ENCODE measurements at places on chromosomes 3 and 15. TPM values are rescaled to one million over a fixed set of nuclear protein-coding genes. Genes with fewer than 3 reads are reported as not detected.

GRCh38 chr15:70210076-70210475 lies 112.4 kb upstream of the TLE3 start:
- no peak overlapping the region for H3K4me3 ChIP-seq
- no peak overlapping the region for H3K27ac ChIP-seq
- H3K4me1 ChIP-seq: no peaks in the 10 kb centered on the region
- H3K27me3 ChIP-seq: no peaks in the 10 kb centered on the region
- no peak for DNase-seq

- no peak overlapping the region for H3K27ac ChIP-seq
- H3K27me3 ChIP-seq: no peaks in the 10 kb centered on the region
- H3K4me3 ChIP-seq: no peak overlapping the region
Observed at GRCh38 chr15:64621056-64621455, 154.3 kb downstream of the RBPMS2 start.

- H3K4me3 ChIP-seq: no peak overlapping the region
- no peaks in the 10 kb centered on the region for H3K4me1 ChIP-seq
- DNase-seq: no peak
Observed at GRCh38 chr3:152452318-152452717, 183.6 kb downstream of the MBNL1 start.

DNA sequence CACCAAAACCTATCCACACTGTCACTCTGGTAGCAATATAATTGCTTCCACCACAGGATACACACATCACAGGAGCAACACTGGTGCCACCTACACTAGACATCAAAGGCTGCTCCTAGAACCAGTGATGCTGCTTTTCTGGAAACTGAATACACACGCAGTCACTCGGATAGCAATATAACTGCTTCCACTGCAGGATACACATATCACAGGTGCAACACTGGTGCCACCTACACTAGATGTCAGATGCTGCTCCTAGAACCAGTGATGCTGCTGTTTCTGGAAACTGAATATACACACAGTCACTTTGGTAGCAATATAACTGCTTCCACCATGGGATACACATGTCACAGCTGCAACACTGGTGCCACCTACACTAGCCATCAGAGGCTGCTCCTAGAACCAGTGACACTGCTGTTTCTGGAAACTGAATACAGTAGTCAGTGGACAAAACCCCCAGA lies 6.9 kb upstream of the TNFSF10 start:
- no peaks in the 10 kb centered on the region for H3K36me3 ChIP-seq
- H3K4me3 ChIP-seq: no peak overlapping the region
- DNase-seq: no peak
- H3K27me3 ChIP-seq: no peaks in the 10 kb centered on the region
- no peak overlapping the region for H3K27ac ChIP-seq

DNA sequence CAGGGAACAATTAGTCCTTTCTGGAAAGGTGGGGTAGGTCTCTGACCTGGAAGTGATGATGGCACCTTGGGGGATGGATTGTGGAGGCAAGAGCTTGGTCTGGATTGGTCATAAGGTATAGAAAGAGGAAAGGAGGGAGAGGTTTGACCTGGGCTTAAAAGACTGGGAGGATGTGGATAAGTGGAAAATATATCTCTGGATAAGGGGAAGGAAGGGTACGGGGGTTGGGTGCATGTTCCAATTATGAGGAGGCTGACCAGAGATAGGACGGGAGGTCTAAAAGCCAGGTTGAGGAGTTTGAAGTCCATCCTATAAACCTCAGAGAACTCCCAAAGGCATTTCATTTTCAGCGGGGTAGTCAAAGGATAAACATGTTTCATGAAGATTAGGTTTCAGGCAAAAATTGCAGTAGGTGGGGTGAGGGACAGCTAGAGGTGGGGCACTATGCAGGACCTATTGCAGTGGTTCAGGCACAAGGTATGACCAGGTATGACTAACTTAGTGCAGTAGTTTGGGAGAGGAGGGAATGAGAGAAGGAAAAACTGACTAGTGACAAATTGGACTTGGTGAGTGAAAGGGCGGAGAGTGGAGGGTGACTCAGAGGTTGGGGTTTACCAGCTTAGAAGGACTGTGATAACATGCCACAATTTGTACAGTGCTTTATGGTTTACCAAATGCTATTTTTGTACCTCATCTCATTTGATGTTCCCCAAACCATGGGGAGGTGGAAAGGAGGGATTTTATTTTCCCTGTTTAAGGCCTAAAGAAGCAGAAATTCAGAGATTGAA lies 10.7 kb downstream of the PDE8A start:
- no peak overlapping the region for H3K4me3 ChIP-seq
- no peaks in the 10 kb centered on the region for H3K27me3 ChIP-seq
- H3K4me1 ChIP-seq: peaks cover 13% of the 10 kb centered on the region
- H3K27ac ChIP-seq: no peak overlapping the region

- H3K36me3 ChIP-seq: no peaks in the 10 kb centered on the region
- no peaks in the 10 kb centered on the region for H3K4me1 ChIP-seq
- H3K4me3 ChIP-seq: no peak overlapping the region
Observed at GRCh38 chr3:46372492-46373359, 2.0 kb downstream of the CCR5 start.

GRCh38 chr3:181896605-181897004 lies 184.9 kb downstream of the SOX2 start:
- no peak overlapping the region for H3K4me3 ChIP-seq
- no peak for DNase-seq
- no peaks in the 10 kb centered on the region for H3K36me3 ChIP-seq

Gene GHSR
- total RNA-seq: not detected

Data from SJSA1 (cell line).